Stimulated activated CD4-positive, alpha-beta T cell treated with anti-CD3 and anti-CD28 coated beads, Interleukin-2, amount 100 ng/mL, for 48 hours (primary cell): ENCODE measurements at places on chromosomes 12 and 14.

- no peak for DNase-seq
Observed at GRCh38 chr12:4036671-4037271, 163.6 kb upstream of the PARP11 start.

- DNase-seq: no peak
Observed at GRCh38 chr12:40248034-40248433, 23.2 kb downstream of the LRRK2 start.

DNA sequence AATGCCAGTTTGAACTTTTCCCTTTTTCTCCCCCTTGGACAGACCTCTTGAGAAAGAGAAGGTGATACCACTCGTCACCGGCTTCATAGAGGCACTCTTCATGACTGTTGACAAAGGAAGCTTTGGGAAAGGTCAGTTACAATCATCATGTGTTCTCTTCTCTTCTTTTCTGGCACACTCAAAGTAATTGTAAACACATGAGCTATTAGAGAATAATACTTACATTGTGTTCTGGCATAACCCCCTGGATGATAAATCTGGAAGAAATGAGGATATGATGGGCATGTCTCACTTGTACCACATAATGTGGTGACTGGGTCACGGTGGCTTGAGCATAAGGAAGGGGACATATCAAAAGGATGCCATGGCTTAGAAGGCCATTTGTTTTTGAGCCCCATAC is 20.0 kb downstream of the UTP20 start:
- DNase-seq: no peak

DNA sequence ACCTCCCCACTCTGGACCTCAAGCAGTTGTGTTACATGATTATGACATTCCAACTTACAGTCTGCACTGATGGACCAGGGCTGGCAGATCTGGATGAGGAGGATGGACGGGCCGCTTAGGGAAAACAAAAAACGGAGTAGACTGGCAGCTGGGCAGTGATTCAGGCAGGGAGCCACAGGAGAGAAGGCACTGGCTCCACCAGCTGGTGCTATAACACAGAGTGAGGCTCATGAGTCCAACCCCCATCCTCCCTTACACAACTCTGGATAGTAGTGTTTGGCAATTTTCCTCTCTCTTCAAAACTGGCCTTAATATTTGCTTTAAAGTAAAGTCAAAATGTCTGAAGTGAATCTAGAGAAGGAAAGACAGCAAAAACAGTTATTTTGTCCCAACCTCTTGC is 9.7 kb upstream of the RIC8B start:
- no peak for DNase-seq

DNA sequence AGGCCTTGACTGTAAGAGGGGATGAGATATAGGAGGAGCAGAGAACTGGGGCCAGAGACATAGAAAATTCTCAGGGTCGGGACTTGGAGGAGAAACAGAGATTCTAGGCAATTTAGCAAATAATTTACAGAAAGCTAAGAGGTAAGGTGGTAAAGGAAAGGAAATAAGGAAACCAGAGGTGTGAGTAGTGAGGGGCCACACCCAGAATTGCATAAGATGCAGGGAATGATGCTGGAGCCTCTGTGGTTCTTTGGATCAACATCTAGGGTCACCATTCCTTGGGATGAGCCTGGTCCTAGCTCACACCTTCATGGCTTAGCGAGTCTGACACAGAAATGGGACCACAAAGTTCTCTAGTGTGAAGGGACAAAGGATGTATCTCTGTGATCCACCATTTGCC is 949 bp upstream of the SDR9C7 start:
- no peak for DNase-seq

GRCh38 chr14:95500772-95501401 is 15.6 kb downstream of the SYNE3 start:
- no peak for DNase-seq

- DNase-seq: no peak
Observed at GRCh38 chr12:123056053-123056452, 75.6 kb downstream of the ARL6IP4 start.

DNA sequence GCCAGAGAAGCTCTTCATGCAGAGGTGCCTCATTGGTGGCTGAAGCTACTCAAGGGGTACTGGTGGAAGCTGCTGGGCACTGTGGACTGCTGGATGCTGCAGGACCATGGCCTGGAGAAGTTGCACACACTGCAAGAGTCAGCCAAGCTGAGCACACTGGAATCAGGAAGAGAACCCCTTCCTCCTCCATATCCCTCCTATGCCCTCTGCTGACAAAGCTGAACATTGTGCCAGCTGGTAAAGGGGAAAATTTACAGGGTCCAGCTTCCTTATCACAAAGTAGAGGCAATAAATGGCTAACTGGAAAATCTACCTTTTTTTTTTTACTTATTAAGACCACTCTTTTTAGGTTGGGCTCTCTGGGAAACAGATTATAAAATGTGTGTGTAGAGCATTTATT is 6.5 kb downstream of the CCDC175 start:
- DNase-seq: no peak

GRCh38 chr12:116213014-116213413 is 64.5 kb downstream of the MED13L start:
- no peak for DNase-seq

- no peak for DNase-seq
Observed at GRCh38 chr14:58752289-58752688, 114.5 kb downstream of the DACT1 start.

GRCh38 chr14:90578283-90578985 is 181.6 kb downstream of the CALM1 start:
- no peak for DNase-seq

GRCh38 chr12:124902916-124903315 is 11.5 kb downstream of the UBC start:
- DNase-seq: no peak

DNA sequence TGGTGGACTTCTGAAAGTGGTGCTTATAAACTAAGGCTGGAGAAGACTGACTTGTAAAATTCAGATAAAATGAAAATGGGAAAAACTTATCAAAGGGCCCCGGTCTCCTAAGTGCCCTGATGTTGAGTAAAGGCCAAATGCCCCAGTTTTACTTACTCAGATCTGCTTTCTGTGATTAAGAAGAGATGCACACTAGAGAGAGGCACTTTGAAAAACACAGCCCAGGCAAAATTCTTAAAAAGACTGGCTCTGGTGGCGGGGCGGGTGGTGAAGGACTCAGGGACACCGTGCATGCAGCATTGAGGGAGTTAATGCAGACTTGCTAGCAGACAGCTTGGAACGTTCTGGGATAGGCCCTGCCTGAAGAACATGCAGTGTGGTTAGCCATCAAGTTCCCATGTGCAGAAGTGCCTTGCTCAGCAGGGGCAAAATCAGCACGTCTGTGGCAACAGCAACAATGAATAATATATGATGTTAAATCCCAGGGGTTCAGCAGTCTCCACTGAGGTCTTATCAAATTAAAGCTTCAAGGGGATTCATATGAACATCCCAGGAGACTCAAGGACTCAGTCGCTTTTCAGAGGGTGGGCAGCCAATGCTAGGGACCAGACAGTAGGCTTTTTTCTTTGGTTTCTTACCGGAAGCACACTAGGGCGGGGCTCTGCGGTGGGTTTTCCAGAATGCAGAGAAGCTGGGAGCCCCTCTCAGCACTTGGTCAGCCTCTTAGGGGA is 105.0 kb downstream of the DAD1 start:
- no peak for DNase-seq

- no peak for DNase-seq
Observed at GRCh38 chr14:29710015-29710414, 217.6 kb downstream of the PRKD1 start.

GRCh38 chr14:71652368-71652767 is 279.9 kb upstream of the RGS6 start:
- DNase-seq: no peak

- no peak for DNase-seq
Observed at GRCh38 chr14:58808828-58809227, 171.1 kb downstream of the DACT1 start.

DNA sequence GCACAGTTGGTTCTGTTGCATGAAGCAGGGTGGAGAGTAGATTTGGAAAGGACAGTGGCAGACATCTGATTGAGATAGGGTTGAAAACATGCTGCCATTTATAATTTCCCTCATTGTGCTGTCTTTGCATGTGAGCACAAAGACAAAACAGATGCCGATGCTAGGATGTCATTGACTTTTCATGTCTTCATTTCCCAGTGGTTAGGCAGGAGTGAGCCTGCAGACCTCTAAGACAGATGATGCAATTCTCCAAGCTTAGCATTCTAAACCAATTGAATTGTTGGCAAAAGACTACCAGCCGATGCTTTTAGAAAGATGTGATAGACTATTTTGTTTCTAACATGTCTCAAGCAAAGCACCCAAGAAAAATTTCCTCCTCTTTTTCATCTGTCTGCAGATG is 37.1 kb upstream of the PELI2 start:
- no peak for DNase-seq

GRCh38 chr12:123367511-123367910 is 2.9 kb upstream of the SBNO1 start:
- no peak for DNase-seq

- DNase-seq: no peak
Observed at GRCh38 chr12:71664411-71665089, 449 bp downstream of the THAP2 start.

DNA sequence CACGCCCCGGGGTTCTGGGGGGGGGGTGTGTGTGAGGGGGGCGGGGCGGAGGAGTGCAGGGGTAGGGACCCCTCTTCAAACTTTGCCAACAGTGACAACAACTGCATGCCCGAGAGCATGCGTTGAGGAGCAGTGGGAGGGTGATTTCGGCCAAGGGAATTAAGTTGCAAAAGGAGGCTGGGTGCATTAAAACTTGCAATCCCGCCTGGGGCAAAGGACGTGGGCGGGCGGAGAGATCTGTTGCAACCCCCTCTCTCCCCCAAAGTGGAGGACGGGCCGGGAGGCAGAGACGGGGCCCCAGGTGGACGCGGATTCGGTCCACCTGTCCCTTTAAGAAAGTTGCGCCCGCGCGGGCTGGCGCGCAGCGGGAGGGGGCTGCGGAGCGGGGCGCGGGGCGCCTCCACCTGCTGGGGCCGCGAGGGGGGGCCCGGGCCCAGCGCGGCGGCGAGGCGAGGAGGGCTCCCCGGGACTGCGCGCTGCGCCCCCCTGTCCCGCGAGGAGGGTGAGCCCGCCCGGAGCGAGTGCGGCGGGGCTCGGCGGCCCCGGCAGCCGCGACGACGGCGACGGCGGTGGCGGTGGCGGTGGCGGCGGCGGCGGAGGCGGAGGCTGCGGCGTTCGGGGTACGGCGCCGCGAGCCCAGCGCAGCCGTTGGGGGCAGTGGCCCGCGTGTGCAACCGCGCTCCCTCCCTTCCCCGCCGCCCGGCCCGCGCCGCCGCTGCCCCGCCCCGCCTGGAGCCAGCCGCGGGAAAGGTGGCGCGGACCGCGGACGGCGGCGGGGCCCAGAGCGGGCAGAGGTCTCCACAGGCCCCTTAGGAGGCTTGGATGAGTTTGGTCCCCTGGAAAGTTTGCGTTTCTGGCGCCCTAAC is 530 bp upstream of the FOXN4 start:
- no peak for DNase-seq

DNA sequence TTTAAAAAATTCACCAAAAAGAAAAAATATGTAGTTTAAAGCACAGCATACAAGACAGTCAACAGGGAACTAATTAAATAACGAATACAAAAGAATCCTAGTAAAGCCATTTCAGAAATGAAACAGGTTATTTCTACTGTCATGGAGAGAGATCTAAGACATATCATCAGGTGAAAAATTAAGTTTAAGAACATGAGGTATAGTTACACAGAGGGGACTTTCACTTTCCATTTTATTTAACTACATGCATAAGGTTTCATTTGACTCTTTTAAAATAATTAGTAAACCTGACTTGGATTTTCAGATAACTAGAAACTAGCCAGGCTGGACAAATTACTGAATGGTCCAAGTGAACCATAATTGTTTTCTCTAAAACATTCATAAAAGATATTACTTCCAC is 11.3 kb downstream of the SEC23A start:
- DNase-seq: no peak

DNA sequence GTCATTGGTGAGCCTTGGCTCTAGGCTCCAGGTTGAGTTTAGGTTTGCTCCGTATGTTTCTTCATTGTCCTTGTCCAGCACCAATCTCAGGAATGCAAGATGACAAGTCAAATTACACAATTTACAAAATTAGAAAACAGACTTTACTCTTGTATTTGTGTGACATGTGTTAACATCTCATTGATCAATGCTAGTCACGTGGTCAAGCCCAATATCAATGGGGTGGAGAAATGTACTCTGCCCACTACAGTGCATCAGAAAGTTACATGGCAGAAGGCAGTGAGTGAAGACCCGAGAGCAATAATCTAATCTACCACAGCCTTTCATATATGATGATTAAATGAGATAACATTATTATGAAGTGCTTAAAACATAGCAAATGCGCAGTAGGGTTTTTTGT is 94.8 kb downstream of the ETNK1 start:
- DNase-seq: no peak

DNA sequence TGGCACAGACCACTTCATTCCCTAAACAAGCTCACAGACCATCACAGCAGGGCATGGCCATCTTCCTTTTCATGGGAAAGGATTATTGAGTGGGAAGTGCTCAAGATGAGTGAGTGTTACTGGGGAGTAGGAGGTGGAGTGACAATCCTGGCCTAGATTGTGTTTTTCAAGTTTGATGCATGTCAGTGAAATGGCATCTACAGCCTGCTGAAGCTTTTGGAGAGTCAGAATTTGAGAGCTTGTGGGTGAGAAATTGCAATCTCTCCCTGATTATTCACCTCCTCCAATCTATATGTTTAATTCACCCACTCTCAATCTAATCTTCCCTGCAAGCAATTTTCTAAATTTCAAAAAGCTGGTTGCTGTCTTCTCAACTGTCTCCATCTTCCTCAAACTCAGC is 156.1 kb upstream of the G2E3 start:
- DNase-seq: no peak

DNA sequence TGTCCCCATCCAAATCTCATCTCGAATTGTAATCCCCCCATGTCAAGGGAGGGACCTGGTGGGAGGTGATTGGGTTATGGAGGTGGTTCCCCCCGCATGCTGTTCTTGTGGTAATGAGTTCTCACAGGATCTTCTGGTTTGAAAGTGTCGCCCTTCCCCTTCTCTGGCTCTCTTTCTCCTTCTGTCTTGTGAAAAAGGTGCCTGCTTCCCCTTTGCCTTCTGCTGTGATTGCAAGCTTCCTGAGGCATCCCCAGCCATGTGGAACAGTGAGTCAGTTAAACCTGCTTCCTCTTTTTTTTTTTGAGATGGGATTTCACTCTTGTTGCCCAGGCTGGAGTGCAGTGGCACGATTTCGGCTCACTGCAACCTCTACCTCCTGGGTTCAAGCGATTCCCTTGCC is 104.0 kb downstream of the CCDC91 start:
- no peak for DNase-seq

GRCh38 chr12:68324531-68324930 is 7.6 kb downstream of the MDM1 start:
- DNase-seq: no peak

GRCh38 chr12:58870595-58870994 is 49.7 kb downstream of the LRIG3 start:
- no peak for DNase-seq
